Activated CD8-positive, alpha-beta memory T cell treated with anti-CD3 and anti-CD28 coated beads for 1 hour (primary cell): ENCODE measurements at places on chromosomes 12 and 14.
A peak's percentile ranks its signal among the peaks of the same experiment; 100 is the strongest.

DNA sequence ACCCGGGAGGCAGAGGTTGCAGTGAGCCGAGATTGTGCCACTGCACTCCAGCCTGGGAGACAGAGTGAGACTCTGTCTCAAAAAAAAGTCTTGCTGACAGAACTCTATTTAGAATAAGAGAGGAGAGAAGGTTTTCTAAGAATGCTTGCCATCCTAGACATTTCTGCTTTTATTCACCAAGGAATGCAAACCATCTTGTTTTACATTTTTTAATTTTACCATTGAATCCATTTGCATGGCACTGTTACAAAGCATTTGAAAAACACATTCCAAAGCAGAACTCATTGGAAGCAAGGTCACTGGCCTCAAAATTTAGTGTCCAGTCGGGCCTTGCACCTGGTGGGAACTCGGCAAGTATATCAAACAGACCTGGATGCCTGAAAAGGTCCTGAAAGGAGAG lies 44.2 kb upstream of the RASSF3 start:
- no peak for DNase-seq

DNA sequence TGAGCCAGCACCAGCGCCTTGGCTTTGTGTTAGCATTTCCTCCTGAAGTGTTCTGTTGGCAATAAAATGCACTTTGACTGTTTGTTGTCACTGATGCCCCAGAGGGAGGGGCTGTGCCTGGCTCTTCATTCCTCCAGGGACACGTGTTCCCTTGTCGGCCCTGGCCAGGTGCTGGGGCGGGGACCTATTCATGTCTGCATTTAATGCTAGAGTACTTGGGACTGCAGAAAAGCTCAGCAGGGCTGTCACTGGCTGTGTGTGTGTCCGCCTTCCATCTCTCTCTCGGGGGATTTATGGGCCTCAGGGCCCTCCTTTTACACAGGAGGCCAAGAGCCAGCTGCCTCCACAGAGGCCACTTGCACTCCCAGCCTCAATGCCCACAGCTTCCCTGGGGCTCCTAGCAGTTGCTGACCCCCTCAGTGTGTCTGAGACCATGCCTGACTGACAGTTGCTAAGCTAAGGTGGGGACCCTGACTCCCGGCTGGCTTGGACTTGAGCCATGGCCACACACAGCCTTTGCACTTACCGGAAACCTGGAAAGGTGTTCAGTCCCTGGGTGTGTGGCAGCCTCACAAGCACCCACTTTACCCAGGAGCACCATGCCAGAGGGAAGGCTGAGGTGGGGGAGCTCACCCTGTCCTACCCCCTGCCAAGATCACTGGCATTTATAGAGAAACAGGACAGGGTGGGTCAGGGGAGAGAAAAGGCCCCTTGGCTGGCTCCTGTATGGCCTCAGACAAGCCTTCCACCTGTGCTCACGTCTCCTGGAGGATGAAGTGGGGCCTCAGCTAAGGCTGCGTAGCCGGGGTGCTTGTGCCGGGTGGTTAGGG lies 27.8 kb downstream of the HIP1R start:
- no peak for DNase-seq

DNA sequence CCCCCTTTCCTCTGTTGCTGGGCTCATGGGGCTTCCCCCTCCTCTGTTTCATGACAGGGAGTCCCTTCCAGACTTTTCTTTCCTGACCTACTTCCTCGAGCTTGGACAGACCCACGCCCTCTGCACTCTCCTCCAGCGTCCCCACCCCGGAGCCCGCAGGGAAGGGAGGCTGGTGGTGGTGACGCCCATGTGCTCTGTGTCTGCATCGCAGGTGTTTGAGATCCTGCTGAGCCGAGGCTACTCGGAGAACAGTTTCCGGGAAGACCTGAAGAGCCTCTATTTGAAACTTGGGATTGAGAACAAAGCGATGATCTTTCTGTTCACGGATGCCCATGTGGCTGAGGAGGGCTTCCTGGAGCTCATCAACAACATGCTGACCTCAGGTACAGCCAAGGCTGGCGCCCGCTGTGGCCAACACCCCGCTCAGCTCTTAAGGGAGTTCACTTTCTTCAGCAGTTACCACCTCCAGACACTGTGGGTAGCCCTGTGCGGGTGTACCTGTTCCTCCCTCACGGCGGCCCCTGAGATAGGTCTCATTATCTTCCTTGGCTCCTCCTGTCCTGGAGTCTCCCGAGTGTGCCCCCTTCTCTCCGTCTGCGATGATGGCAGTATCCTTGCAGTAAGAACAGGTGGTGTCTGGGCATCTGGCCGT lies 85.6 kb downstream of the CCDC92 start:
- no peak for DNase-seq

DNA sequence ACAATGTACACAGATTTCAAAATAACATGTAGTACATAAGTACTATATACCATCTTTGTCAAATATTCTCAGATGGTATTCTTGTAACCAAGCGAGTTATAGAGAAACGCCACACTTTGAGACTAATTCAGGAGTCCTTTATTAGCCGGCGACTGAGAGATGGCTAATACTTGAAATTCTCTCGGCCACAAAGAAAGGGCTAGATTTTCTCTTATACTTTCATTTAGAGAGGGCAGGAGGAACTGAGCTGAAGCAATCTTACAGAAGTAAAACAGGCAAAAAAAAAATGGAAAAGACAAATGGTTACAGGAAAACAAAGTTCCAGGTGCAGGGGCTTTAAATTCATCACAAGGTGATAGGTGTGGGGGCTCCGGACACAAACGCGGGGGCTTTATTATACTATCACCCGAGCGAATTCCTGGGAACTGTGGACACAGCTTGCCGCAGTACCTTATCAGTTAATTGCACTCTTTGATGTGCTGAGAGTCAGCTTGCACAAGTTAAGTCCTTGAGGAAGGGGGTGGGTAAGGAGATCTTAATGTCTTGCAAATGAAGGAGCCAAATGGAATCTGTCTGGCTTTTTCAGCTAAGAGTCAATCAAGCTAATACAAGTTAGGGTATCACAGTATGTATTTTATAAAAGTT lies 382.3 kb downstream of the KCNH5 start:
- DNase-seq = no peak

DNA sequence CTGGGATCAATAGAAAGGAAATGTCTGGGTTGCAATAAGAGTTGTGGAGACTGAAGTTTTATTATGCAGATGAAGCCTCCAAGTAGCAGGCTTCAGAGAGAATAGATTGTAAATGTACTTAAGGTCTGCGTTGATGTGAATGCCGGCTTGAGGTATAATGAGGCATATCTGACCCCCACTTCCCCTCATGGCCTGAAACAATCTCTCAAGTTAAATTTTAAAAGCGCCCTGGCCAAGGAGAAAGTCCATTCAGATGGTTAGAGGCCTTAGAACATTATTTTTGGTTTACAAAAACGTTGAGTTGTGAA lies 28.3 kb upstream of the HIGD1C start:
- no peak for DNase-seq

DNA sequence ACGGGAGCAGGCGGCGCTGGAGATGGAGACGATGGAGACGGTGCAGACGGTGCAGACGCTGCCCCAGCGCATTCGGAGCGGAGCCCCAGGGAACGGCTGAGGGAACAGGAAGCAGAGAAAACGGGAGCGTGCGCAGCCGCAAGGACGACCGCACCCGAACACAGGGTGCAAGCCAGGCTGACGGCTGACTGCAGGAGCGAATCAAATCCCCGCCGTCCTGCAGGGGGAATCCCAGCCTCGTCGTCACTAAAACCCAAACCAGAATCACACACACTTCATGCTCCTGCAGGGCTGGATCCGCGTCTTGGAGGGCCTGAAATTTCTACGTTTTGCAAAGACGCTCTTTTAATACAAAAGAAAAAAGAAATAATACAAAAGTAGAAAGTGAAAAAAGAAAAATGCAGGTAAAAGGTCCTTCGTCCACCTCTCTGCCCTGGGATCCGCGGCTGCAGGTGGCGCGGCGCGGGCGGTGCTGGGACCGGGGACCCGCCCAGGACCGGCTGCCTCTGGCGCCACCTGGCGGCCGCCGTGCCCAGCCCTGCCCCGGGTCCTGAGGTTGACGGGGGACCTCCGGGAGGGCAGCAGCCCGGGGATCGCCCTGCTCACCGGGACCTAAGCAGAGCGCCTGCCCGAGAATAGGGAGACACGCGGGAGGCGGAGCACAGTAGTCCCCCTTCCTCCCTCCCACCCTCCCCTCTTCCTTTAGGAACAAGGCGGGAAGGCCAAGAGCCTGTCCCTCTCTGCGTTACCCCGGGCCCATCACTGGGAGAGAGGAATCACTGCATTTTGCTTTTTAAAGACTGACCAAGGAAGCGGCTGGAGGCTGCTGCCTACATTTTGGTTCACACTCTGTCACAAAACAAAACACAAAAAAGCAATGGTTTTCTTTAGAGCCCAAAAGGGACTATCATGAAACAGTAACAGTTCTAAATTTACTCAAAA lies 20.1 kb downstream of the STX2 start:
- DNase-seq = peak; percentile 27

DNA sequence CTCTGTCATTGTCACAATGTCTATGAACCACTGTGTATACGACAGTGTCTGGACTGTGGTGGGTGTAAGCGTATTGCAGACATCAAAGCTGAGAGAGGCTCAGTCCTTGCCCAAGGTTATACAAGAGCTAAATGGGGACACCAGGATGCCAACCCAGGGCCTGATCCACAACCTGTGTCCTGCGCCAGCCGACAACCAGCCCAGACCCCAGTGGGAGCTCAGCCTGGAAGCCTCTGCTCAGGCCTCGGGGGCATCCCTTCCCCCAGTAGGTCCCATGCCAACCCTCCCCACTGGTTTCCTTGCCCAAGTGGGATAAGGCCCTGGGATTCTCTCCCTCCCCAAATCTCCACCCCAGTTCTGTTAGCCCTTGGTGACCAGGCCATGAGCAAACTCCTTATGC lies 54.3 kb downstream of the LTBP2 start:
- no peak for DNase-seq
